ENCODE measurements at places on chromosomes 3 and 15.

DNA sequence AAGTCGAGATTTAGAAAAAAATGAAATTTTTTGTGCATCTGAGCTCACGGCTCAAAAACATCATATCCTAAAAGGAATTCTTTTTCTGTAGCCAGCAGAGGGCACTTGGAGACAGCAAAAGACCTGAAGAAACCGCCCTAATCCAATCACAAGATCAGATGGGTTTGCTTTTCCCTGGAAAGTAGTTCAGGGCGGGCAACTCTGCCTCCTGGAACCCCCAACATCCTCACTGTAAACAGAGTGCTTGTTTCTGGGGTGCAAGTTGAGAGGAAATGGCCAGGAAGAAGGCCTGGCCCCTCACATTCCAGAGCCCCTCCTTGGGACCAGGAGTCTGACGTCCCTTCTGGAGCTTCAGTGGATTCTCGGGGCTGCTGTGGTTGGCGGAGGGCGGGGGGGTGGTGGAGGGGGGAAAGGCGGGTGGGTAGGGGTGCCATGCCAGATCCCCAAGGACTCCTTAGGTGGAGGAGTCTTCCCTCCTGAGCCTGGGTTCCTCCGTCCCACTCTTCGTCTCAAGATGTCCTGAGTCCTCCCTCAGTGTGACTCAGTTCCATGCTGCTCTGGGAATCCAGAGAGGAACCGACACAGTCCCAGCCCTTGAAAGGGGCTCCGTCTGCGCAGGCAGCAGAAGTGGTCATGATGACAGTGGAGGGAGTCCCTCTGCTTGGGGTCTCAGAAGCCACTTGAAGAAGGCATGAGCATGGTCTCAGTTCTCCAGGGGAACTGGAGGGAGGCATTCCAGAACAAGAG, 35.9 kb downstream of the CCK start:
- H3K4me3 ChIP-seq: peak overlapping the region; percentile 19
- peaks cover 13% of the 10 kb centered on the region for H3K4me1 ChIP-seq
- no peak overlapping the region for H3K27ac ChIP-seq
- H3K36me3 ChIP-seq: peaks cover 6% of the 10 kb centered on the region
- DNase-seq: peak; percentile 22

DNA sequence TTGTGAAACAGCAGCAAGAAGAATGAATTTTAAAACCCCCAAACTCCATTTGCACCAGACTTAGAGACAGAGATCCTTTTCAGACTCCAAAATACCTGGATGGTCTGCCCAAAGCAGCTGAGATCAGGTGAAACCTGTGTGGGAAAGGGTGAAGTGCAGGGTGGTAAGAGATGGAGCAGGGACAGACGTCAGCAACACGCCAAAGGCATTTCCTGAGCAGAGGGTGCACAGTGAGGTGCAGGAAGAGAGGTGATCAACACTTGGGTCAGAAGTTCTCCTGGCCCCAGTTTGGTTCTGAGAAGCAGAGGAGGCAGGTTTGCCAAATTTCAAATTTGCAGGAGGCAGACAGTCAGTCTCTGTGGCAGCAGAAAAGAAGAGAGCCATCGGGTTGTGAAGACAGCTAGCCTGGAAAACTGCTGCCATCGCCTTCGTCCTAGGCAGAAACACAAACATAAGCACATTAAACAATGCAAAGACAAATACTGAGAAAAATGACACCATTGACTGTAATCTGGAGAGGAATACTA, 9.8 kb downstream of the CCR4 start:
- no peak for DNase-seq
- no peaks in the 10 kb centered on the region for H3K4me1 ChIP-seq
- H3K27ac ChIP-seq: no peak overlapping the region
- no peaks in the 10 kb centered on the region for H3K27me3 ChIP-seq
- no peak overlapping the region for H3K4me3 ChIP-seq
- no peaks in the 10 kb centered on the region for H3K36me3 ChIP-seq

DNA sequence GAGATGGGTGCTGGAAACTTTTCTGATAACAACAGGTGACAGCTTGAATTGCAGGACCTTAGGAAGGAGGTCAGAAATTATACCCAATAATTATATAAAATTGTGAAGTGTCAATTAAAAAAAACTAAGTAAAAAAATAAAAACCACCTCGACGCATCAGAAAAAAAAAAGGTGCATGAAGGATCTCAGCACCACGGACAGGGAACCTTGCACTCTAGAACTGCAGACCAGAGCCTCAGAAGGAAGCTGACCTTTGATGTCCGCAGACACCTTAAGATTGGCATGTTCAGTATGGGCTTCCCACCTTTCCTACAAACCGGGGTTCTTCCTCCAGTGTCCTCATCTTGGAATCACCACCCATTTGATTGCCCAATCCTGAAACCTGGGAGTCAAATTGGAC, 60.9 kb downstream of the SCN10A start:
- no peak for DNase-seq
- H3K4me3 ChIP-seq: no peak overlapping the region
- H3K4me1 ChIP-seq: no peaks in the 10 kb centered on the region
- H3K36me3 ChIP-seq: no peaks in the 10 kb centered on the region

GRCh38 chr15:91055548-91056331, 33.3 kb upstream of the VPS33B start:
- no peak overlapping the region for H3K4me3 ChIP-seq
- DNase-seq: peak; percentile 56
- H3K27ac ChIP-seq: no peak overlapping the region
- no peaks in the 10 kb centered on the region for H3K27me3 ChIP-seq
- H3K4me1 ChIP-seq: no peaks in the 10 kb centered on the region
- H3K36me3 ChIP-seq: no peaks in the 10 kb centered on the region

DNA sequence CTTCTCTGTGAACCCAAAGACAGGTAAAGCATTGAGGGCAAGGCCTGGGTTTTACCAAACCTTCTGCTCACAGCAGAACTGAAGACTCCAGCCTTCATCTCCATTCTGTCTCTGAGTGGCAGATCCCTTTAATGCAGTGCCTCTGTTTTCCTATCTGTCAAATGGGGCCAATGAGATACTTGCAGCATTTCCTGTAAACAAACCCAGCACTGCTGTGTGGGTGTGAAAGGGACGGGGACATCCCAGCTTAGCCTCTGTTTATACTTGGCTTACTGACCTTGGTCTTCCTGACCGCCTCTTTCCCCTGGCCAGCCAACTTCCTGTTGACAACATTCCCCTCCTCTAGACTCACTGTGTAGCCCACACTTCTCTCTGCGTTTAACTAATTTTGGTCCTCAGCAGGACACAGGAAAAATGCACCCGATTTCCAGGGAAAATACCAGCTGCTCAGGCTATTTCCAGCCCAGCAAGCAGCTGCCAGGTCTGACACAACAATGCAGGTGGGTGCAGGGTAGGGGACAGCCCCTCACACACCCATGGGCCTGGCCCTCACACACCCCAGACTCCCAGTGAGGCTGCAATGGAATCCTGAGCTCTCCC, 105.9 kb upstream of the HERC1 start:
- peak; percentile 33 for DNase-seq
- peaks cover 38% of the 10 kb centered on the region for H3K4me1 ChIP-seq
- H3K36me3 ChIP-seq: no peaks in the 10 kb centered on the region

Data from tibial nerve (tissue), 4 donors.